ENCODE measurements at places on chromosomes 16 and 17. TPM values are rescaled to one million over a fixed set of nuclear protein-coding genes. Genes with fewer than 3 reads are reported as not detected.

DNA sequence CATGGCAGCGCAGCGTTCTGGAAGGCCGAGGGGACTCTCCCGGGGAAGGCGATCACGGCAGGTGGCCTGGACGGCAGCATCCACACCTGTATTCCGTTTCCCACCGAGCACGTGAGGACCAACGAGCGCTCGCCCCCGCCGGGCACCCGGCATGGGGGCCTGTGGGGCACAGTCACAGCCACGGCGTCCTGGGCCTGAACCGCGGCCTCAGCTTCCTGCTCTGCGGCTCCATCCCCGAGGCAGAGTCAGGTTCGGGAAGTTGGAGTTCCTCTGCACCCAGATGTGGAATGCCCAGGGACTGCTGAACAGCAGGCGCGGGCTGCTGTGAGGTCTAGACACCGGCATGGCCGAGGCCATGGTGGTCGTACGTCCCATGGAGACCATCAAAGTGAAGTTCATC lies 1713.9 kb downstream of the TP53TG3F start:
- no peaks in the 10 kb centered on the region for H3K4me1 ChIP-seq
- H3K27me3 ChIP-seq = no peaks in the 10 kb centered on the region
- H3K27ac ChIP-seq = no peak overlapping the region
- H3K4me3 ChIP-seq = no peak overlapping the region

- no peaks in the 10 kb centered on the region for H3K4me1 ChIP-seq
- H3K4me3 ChIP-seq = no peak overlapping the region
- H3K27me3 ChIP-seq = no peaks in the 10 kb centered on the region
- no peak for DNase-seq
- no peak overlapping the region for H3K27ac ChIP-seq
- H3K36me3 ChIP-seq = no peaks in the 10 kb centered on the region
These were observed 79.6 kb downstream of the TMEM132E start for GRCh38 chr17:34658811-34659560.

BFAR gene
- 41.4 TPM for polyA plus RNA-seq

RNPS1 gene
- polyA plus RNA-seq = 354 TPM
